ENCODE measurements at places on chromosomes 11 and 22. TPM values are rescaled to one million over a fixed set of nuclear protein-coding genes. Genes with fewer than 3 reads are reported as not detected.

GRCh38 chr11:82523141-82523540 lies 210.5 kb downstream of the FAM181B start:
- DNase-seq: no peak

GRCh38 chr11:121448431-121448941 lies 3.6 kb upstream of the SORL1 start:
- DNase-seq: no peak

- DNase-seq: no peak
Measured at GRCh38 chr11:111327908-111328624, 29.7 kb downstream of the POU2AF3 start.

DNA sequence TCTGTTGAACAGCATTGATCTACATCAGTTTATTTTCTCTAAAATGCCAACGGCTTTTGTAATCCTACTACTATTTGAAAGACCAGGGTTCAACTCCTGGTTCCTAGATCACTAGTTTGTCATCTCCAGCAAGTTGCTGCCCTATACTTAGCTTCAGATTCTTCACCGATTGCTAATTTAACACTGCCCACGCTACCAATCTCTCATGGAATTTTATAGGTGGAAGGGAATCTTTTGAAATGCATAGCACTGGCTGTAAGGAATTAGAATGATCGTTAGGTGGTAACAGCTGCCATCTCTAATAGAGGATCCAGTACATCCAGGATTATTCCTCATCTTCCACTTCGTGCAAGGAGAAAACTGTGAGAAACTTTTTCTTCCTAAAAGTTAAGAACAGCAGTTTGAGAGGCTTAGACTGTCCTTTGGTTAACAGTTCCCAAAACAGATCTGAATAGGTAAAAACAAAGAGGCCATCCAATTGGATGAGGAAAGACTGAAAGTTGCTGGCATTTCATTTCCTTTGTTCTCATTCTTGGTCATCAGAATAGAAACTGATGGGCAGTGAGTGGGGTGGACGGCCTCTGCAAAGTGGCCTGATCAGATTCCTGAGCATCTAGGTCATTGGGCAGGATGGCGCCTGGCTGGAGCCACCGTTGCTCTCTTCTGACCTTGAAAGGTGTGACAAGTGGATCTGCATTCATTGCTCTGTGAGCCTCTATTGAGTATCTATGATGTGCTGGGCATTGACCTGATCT lies 236.3 kb upstream of the SORL1-AS1 start:
- DNase-seq: no peak

DNA sequence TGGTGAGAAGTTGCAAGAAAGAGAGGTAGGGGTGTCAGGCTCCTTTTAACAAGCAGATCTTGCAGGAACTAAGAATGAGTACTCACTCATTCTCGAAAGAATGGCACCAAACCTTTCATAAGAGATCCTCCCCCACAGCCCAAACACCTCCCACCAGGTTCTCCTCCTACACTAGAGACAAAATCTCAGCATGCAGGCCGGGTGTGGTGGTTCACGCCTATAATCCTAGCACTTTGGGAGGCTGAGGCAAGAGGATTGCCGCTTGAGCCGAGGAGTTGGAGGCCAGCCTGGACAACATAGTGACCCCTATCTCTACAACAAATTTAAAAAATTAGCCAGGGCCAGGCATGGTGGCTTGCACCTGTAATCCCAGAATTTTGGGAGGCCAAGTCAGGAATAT lies 11.1 kb downstream of the GRAMD1B start:
- no peak for DNase-seq

GRCh38 chr11:69721745-69722144 lies 17.9 kb upstream of the FGF19 start:
- DNase-seq: no peak

DNA sequence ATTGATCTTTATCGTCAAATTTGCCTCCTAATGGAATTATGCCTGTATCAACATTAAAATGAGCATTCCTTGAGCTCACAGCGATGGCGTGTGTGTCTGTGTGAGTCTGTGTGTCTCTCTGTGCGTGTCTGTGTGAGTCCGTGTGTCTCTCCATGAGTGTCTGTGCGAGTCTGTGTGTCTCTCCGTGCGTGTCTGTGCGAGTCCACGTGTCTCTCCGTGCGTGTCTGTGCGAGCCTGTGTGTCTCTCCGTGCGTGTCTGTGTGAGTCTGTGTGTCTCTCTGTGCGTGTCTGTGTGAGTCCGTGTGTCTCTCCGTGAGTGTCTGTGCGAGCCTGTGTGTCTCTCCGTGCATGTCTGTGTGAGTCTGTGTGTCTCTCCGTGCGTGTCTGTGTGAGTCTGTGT lies 326.5 kb upstream of the B3GAT1 start:
- DNase-seq: no peak

- no peak for DNase-seq
Measured at GRCh38 chr11:98895936-98896335, 124.8 kb upstream of the CNTN5 start.

DNA sequence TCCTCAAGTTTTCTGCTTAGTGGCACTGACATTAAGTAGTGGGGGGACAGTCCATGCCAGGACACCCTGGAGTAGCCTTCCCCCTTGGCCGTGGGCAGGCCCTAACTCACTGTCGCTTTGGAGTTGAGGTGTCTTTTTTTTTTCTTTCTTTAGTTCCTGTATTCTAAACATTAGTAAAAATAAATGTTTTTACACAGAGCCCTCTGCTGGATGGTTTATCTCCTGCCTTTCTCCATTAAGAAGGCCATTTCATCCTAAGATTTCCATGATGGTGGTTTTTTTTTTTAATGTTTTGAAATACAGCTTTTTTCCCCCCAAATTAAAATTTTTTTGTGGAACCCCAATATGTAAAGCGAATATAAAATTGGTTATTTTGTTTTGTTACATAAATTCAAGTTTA lies 1.8 kb upstream of the TIGD3 start:
- DNase-seq: no peak

DNA sequence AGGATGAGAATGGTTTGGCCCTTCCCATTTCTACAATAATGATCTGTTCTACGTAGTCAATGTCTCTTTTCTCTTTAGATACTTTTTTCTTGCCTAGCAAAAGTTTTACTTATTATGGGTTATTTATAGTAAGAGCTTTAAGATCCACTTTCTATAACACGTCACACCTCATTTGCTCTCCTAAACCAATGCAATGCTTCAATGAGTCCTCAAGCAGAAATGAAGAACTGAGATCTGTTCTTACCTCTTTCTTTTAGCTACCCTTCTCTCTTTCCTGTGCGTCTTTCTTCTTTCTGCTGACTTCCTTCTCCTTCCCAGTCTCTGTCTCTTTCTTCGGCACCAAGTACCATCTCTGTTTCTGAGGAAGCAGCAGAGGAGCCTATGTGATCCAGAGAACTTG lies 61.8 kb downstream of the SNX19 start:
- DNase-seq: no peak

DNA sequence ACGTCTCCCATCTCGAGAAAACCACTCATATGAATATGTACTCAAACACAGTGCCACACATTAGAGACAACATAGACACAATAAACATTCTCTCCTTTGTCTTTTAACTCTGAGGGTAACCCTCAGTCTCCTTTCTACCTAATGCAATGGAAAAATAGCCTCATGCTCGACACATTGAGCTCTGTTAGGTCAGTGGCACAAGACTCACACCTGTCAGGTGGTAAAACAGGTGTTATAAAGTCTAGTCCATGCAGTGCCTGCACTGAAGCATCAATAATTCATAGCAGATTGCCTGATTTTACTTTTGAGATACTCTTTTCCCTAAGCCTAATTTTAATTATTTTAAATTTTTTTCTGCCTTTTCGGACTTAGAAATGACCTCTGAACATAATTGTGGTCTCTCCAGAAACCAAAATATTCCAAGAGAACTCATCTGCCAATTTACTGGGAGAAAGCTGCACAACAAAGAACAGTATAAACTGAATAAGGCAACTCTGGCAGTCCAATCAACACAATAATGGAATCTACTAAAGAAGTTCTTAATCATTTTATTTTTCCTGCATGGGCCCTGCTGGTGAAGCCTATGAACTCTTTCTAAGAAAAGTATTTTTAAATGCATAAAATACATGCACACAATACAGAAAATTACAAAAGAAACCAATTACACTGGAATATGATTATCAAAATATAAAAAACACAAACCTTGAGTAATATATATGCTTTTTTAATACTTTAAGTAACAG lies 9.9 kb downstream of the RDX start:
- DNase-seq: no peak

DNA sequence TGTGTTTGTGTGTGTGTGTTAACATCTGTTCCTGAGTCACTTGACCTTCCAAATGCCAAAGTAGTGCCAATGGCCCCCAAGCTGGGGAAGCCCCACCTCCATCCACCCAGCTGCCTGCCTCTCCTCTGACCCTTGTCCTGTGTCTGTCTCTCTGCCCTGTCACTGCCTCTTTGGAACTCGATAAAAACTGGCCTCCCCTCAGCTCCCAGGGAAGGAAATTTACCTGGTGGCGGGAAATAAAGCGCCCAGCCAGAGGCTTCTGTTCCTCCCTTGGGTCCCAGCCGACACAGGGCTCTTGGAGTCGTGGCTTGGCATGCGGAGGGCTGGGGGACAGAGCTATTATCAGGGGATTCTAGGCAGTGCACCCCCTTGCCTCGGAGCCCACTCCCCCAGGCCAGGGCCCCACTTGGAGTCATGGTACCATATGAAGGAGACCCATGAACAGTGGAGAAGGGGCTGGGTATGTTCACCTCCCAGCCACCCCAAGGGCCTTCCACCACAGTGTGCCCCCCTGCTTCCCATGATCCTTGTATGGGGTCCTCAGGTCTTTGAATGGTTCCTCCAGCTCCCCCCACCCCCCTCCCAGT lies 6.2 kb downstream of the KCNC1 start:
- DNase-seq: no peak

DNA sequence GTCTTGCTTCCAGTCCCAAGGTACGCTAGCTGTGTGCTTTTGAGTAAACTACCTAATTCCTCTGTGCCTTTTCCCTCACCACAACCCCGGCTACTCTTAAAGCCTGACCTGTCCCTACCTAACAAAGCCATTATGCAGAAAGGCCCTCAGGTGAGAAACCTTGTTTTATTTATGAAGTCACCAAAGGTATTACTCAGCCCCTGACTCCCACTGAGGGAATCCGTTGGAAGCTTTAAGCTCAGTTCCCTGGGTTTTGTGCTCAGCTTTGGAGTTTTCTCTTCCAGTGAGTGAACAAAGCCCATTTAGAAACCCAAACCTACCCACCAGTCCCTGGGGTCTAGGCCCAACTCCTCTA lies 90.9 kb downstream of the APIP start:
- no peak for DNase-seq

DNA sequence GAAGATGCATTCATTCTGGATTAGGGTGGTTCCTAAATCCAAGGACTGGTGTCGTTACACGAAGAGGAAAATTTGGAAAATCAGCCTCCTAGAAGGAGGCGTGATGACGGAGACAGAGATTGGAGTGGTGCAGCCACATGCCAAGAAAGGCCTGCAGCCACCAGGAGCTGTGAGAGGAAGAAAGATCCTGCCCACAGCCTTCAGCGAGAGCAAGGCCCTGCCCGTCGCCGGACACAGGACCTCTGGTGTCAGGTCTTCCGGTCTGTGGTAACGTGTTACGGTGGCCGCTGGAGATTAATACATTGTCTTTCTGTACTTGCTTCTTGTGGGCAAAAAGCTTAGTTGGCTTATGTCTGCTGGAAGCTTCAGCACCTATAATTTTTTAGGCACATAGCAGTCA lies 1045.8 kb downstream of the BRD1 start:
- DNase-seq: no peak

GRCh38 chr22:34072585-34072984 lies 152.3 kb upstream of the LARGE1 start:
- DNase-seq: no peak

DNA sequence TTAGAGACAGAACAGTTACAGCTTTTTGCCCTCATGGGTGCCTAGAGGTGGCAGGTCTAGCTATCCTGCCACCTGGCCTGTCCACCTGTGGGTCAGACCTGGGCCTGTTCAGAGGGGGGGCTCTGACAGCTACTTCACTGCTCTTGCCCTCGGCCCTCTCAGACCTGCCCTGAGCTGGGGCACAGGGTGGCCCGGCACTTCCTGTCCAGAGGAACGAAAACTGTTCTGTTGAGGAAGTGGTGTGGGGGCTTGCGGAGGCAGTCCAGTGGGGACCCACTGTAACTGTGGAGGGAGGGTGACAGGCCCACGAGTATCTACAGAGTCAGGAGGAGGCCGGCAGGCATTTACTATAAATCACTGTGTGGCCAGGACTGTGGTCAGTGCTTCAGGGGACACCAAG lies 16.2 kb downstream of the TESMIN start:
- DNase-seq: no peak

DNA sequence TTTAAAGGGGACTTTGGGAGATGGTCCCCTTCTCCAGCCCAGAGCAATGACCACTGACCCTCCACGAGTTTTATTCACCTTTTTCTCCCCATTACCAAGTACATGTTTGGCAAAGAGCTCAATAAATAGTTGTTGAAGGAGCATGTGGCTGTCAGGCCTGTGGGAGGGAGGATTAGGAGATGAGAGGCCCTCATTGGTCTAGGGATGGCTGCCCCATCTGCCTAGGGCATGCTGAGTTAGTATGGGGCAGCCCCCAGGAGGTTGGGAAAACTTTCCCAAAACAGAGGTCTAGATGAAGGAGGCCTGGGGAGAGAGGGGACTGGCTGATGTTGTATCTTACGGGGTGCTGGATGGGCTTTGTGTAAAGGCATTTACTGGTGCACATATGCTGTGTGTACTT lies 10.6 kb downstream of the MAFF start:
- no peak for DNase-seq

DNA sequence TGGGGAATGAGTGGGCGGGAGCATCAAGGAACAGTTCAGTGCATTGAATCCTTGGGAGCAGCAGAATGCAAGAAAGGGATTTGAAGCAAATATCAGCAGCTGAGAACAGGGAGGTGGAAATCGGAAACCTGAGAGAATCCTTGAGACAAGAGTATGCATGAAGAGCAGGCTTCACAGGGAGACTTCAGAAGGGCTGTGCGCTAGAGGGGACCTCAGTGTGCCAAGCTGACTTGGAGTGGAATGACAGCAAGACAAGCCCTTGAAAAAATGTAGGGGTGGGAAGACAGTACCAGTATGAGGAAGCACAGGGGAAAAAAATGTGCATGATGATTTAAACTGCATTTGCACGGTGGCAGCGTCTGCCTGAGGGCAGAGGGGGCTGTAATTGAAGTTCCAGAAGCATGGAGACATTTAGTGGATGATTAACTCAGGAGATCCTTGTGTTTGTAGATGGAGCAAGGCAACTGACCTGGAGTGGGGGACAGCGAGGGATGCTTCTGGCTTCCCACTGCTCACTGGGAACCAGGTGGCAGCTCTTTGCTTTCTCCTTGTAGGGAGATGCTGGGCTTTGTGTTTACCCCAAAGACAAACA lies 204.9 kb upstream of the PLET1 start:
- DNase-seq: no peak

GRCh38 chr22:46740910-46741780 lies 3.1 kb upstream of the CERK start:
- no peak for DNase-seq

OR10D3 gene
- not detected for polyA plus RNA-seq

KCNJ4 gene
- polyA plus RNA-seq: 0.24 TPM

MS4A3 gene
- 0.80 TPM for polyA plus RNA-seq

OR52I1 gene
- polyA plus RNA-seq: not detected

ACTN3 gene
- 24.1 TPM for polyA plus RNA-seq

LSP1 gene
- 54.4 TPM for polyA plus RNA-seq

SPON1 gene
- polyA plus RNA-seq: 18.9 TPM

UBE2L3 gene
- polyA plus RNA-seq: 36.8 TPM

All from forelimb muscle (tissue), 1 donor.